GM23248 (cell line): ENCODE measurements at places on chromosomes 2 and 18. TPM values are rescaled to one million over a fixed set of nuclear protein-coding genes. Genes with fewer than 3 reads are reported as not detected.

GRCh38 chr2:228107846-228108245 lies 73.6 kb downstream of the SPHKAP start:
- DNase-seq = no peak
- H3K4me3 ChIP-seq = no peak overlapping the region
- no peak overlapping the region for H3K27ac ChIP-seq
- no peaks in the 10 kb centered on the region for H3K27me3 ChIP-seq

DNA sequence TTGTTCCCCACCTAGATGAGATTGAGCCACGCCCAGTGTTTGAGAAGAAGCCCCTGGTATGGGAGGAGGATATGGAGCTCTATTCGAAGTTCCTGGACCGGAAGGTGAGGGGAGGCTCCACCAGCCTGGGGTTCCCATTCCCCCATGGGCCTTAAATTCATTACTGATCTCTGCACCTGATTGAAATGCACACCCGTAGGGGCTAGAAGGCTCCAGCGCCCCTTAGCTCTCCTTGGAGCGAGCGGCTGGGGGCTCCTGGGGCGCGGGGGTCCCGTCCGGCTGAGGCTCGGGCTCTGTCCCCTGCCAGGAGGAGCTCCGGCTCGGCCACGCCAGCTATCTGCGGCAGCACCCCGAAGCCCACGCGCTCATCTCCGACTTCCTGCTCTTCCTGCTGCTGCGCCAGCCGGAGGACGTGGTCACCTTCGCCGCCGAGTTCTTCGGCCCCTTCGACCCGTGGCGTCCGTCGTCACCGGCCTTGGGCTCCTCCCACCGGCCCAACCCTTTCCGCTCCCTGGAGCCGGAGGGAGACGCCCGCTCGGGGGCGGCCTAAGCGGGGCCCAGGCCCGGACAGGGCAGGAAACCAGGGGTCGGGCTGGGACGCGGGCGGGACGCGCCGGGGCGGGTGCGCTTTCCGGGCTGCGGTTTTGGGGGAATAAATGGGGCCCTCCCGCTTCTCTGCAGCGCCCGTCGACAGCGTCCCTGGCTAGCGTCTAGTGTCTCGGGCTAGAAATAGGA lies 10.9 kb downstream of the CATIP start:
- peak overlapping the region; percentile 76 for H3K4me3 ChIP-seq
- no peak overlapping the region for H3K27ac ChIP-seq
- no peaks in the 10 kb centered on the region for H3K4me1 ChIP-seq

DNA sequence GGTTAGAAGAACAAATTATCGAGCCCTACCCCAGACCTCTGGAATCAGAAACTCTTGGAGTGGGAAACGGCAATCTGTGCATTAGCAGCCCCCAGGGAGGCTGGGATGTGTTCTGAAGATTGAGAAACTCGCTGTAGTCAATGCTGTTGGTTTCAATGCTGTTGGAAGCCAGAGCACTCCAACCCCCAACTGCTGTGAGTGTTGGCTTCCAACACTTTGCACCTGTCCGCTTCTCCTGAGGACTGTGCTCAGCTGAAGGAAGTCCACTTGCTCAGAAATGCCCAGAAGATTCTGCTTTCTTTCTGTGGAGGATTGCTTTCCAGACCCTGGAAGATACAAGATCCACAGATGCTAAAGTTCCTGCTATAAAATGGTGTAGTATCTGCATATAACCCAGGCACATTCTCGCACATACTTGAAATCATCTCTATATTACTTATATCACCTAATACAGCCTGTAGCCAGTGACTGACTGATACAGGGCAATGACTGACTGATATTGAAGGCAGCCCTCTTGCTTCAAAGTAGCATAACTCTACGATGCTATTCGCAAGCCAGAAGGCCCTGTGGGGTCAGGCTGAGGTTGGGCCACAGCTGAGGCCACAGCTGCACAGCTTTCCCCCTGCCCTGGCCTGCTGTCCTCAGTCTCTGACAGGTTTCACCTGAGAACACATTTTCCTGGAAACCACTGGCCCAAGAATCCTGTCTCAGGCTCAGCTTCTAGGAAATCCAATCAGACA lies 757.7 kb upstream of the ID2 start:
- no peak for DNase-seq
- no peaks in the 10 kb centered on the region for H3K27me3 ChIP-seq
- H3K27ac ChIP-seq = no peak overlapping the region
- peaks cover 8% of the 10 kb centered on the region; the same call in 1 of the 2 replicates for H3K4me1 ChIP-seq

GRCh38 chr18:45109271-45109670 lies 428.6 kb downstream of the SETBP1 start:
- H3K4me1 ChIP-seq = peaks cover 61% of the 10 kb centered on the region
- no peak overlapping the region for H3K4me3 ChIP-seq
- 0 out of 2 replicates have a peak overlapping the region, but pooled peaks have one; percentile 16 for H3K27ac ChIP-seq
- no peaks in the 10 kb centered on the region for H3K27me3 ChIP-seq

DNA sequence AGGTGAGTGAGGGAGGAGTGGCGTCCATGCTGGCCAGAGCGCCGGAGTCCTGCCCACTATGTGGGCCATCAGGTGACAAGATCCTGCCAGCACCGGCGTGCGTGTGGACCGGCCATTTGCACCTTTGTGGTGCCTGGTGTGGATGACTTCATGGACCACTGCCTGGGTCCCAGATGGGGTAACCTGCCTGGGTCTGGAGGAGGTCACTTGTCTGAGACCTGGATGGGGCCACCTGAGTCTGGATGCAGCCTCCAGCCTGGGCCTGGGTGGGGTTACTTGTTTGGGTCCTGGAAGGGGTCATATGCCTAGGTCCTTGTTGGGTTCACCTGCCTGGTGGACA lies 299.6 kb downstream of the NDUFA10 start:
- H3K4me3 ChIP-seq = no peak overlapping the region
- DNase-seq = no peak
- H3K27me3 ChIP-seq = no peaks in the 10 kb centered on the region
- H3K27ac ChIP-seq = no peak overlapping the region
- no peaks in the 10 kb centered on the region for H3K36me3 ChIP-seq

Gene HOXD10
- total RNA-seq = 17.2 and 23.5 TPM in 2 replicates
